ENCODE measurements at places on chromosomes 12 and 14. TPM values are rescaled to one million over a fixed set of nuclear protein-coding genes. Genes with fewer than 3 reads are reported as not detected.

GRCh38 chr12:22500100-22500499, 44.2 kb downstream of the C2CD5 start:
- no peak for DNase-seq

DNA sequence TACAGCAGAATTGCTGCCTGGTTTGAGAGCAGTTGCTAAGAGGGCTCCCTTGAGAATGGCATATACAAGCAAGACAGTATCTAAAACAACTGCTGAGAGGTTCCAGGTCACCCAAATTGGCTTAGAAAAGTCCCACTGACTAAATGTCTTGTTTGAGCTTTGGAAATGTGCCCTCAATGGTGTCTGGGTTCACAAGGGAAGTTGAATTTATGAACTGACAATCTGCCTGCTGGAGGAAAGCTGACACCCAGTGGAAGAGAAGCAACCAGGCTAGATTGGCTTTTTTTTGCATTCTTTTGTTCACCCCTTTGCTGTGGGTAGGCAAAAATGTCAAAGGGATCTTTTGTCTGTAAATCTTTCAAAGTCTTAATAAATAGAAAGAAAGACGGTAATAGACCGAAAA, 44.6 kb upstream of the NPFF start:
- DNase-seq = no peak

GRCh38 chr12:3098436-3098835, 21.3 kb downstream of the TSPAN9 start:
- no peak for DNase-seq

- DNase-seq = peak; percentile 10
These were observed 307.8 kb downstream of the NOVA1 start for GRCh38 chr14:26289891-26290486.

GRCh38 chr12:57835366-57836288, 10.9 kb downstream of the CTDSP2 start:
- peak; percentile 88 for DNase-seq

- DNase-seq = no peak
These were observed 786 bp downstream of the SLC25A47 start for GRCh38 chr14:100323942-100324307.

GRCh38 chr12:61915420-61915819, 344.8 kb upstream of the USP15 start:
- DNase-seq = no peak

GRCh38 chr14:87732562-87732961, 260.4 kb downstream of the GALC start:
- DNase-seq = no peak

DNA sequence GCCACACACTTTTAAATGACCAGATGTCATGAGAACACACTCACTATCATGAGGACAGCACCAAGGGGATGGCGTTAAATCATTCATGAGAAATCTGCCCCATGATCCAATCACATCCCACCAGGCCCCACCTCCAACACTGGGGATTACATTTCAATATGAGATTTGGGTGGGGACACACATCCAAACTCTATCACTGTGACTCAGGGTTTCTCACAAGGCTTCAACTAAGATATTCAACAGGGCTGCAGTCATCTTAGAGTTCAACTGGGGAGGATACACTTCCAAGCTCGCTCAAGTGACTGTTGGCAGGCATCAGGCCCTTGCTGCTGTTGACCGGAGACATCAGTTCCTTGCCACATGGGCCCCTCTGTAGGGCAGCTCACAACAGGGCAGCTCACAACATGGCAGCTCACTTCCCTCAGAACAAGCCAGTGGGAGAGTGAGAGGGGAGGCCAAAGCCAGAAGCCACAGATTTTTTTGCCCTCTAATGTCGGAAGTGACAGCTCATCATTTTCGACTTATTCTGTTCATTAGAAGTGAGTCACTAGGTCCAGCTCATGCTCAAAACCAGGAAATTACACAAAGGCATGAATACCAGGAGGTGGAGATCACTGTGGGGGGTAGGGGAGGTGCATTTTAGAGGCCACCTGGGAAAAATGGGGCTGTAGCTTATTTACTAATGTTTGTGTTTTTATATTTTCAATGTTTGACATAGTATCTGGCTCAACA, 50.8 kb upstream of the PTHLH start:
- peak; percentile 76 for DNase-seq

- no peak for DNase-seq
These were observed 40.2 kb downstream of the B4GALNT3 start for GRCh38 chr12:499837-500458.

GRCh38 chr12:99332936-99333591, 314.5 kb upstream of the GARIN6 start:
- no peak for DNase-seq

EID3 gene
- 4.8 TPM for total RNA-seq

HVCN1 gene
- not detected for total RNA-seq

KRT72 gene
- total RNA-seq = not detected

KCNJ8 gene
- not detected for total RNA-seq

Measured in SJSA1 (cell line).